ENCODE measurements at places on chromosomes 1 and 21. TPM values are rescaled to one million over a fixed set of nuclear protein-coding genes. Genes with fewer than 3 reads are reported as not detected.

DNA sequence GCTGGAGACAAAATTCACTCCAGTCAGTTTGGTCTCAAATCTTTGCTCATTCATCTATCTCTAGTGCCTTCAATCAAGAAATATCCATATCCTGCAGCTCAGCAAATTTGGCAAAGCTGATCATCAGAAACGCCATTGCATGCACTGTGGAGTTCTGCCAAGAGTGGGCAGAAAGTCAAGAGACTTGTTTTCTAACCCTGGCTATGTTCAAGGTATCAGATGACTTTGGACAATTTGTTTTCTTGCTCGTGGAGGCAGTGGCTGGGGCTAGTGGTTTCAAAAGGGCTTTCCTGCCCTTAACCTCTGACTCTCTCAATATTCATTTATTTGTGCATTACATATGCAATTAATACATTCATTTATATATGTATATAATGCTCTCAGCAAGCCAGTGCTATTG is 12.8 kb upstream of the LRRC52 start:
- H3K27ac ChIP-seq, result no peak overlapping the region
- H3K27me3 ChIP-seq, result no peaks in the 10 kb centered on the region
- DNase-seq, result no peak
- H3K36me3 ChIP-seq, result no peaks in the 10 kb centered on the region
- H3K4me1 ChIP-seq, result no peaks in the 10 kb centered on the region

DNA sequence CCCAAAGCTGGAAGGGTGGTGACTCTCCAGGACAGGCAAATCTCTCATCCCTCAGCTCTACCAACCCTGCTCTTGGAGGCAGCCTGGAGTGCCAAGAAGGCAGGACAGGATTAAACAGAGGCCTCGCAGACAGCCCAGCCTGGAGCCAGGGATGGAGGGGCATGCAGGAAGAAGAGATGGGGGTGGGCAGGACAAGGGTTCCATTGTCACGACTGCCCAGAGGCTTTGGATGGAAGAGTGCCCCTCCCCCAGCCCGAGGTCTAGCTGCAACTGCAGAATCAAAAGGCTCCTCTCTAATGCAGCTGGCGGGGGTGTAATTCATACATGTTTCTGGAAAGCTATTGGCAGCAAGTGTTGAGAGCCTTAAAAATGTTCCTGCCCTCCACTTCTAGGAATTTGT is 8.8 kb downstream of the RAB7B start:
- no peaks in the 10 kb centered on the region for H3K27me3 ChIP-seq
- no peak overlapping the region for H3K4me3 ChIP-seq
- H3K27ac ChIP-seq, result no peak overlapping the region

DNA sequence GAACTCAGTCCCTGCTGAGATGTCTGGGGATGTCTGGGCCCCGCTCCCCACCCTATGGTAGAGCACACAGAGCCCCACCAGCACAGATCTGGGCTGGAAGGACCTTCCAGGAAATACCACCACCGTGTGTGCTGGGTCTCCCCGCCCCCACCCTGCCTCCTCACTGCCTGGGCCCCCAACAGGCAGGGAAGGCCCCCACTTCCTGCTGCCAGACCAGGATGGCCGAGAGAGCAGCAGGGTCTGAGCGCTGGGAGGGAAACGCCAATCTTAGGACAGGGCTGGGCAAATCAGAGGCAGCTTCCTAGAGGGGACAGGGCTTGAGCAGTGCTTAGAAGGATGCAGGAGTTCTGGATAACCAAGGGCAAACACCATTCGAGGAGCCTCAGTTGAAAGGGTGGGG is 11.9 kb downstream of the ADGRB2 start:
- H3K36me3 ChIP-seq, result no peaks in the 10 kb centered on the region
- DNase-seq, result no peak
- H3K27me3 ChIP-seq, result no peaks in the 10 kb centered on the region
- peaks cover 4% of the 10 kb centered on the region for H3K4me1 ChIP-seq

GRCh38 chr1:180919183-180919700 is 6.5 kb downstream of the KIAA1614 start:
- no peak for DNase-seq
- H3K4me3 ChIP-seq, result no peak overlapping the region
- no peak overlapping the region for H3K27ac ChIP-seq

- H3K36me3 ChIP-seq, result no peaks in the 10 kb centered on the region
- H3K4me1 ChIP-seq, result no peaks in the 10 kb centered on the region
- no peaks in the 10 kb centered on the region for H3K27me3 ChIP-seq
- DNase-seq, result no peak
Observed at GRCh38 chr1:34477632-34478141, 277.2 kb upstream of the GJB5 start.

GRCh38 chr1:233520261-233521191 is 93.4 kb upstream of the KCNK1 start:
- no peak for DNase-seq
- H3K27ac ChIP-seq, result no peak overlapping the region
- no peaks in the 10 kb centered on the region for H3K4me1 ChIP-seq
- H3K36me3 ChIP-seq, result no peaks in the 10 kb centered on the region

DNA sequence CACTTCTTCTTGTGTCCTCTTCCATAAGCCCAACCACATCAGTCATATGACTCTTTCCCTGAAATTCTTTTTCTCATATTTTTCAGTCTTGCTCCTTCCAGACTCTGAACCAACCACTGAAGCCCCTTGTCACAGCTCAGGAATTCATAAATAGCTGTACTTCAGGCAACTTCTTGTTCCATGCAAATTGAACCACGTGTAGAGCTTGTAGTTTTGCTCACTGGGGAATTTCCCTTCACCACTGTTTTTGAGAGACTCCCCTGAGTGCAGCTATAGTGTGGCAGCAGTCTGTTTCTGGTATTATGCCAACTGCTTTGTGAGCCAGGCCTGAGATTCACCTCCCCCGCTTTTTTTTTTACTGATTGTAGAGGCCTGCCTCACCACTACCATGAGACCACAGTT is 150.3 kb upstream of the SPAG17 start:
- no peaks in the 10 kb centered on the region for H3K4me1 ChIP-seq
- peak; percentile 11 for DNase-seq
- no peaks in the 10 kb centered on the region for H3K36me3 ChIP-seq
- no peak overlapping the region for H3K27ac ChIP-seq
- no peaks in the 10 kb centered on the region for H3K27me3 ChIP-seq
- H3K4me3 ChIP-seq, result no peak overlapping the region

The PTPRU gene
- 53.6 TPM for total RNA-seq

The ERVH48-1 gene
- not detected for total RNA-seq

The NLRP3 gene
- total RNA-seq, result 4.0 TPM

The SMYD3 gene
- 23.9 TPM for total RNA-seq
